ENCODE measurements at places on chromosomes 16 and 17.

DNA sequence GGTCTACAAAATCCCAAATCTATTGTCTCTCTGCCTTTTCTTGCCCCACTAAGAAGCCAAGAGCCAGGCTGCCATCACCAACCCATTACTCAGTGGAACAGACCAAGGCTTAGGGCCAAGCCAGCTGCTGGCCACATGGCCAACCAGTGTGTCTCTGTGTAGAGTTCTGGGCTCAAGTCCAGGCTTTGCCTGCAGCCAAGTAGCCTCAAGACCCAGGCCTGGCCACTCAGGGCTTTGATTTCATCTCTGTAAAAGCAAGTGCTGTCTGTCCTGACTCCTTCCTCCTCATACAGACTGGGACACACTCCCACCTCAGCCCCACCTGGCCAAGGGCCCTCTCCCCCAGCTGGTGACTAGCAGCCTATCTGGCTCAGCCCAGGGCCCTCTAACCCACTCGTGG, 14.6 kb downstream of the SREBF1 start:
- DNase-seq, result no peak

DNA sequence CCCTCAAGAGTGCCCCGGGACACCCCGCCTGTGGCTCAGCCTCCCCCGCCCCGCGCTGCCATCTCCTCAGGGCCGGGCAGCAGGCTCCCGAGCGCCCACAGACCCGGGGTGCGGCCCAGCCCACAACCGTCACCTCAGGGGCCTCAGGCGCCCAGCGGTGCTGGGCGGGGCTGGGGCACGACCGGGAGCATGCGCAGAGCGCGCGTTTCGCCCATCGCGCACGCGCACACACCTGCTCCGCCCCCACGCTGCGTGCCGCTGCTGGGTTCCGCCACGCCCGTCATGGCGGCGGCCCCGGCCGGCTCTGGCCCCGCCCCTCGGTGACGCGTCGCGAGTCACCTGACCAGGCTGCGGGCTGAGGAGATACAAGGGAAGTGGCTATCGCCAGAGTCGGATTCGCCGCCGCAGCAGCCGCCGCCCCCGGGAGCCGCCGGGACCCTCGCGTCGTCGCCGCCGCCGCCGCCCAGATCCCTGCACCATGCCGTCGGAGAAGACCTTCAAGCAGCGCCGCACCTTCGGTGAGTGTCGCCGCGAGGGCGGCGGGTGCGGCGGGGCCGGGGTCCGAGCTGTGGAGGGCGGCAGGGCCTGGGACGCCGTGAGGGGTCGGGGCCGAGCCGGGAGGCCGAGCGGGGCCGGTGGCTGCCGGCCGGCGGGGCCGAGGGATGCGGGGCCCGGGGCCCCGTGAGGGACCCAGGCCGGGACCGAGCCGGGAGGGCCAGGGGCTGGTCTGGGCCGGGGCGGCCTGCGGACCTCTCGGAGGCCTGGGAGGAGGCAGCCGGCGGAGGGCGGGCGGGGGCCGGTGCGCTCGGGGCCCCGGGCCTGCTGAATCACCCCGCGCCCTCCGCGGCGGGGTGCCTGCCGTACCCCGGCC, at the start of gene MAP1LC3B:
Gene MAP1LC3B (plus strand): TSS at position 387 of the 871 bp plus-strand sequence. CDS start 92 bp downstream, at position 479.
- DNase-seq, result peak; percentile 99

DNA sequence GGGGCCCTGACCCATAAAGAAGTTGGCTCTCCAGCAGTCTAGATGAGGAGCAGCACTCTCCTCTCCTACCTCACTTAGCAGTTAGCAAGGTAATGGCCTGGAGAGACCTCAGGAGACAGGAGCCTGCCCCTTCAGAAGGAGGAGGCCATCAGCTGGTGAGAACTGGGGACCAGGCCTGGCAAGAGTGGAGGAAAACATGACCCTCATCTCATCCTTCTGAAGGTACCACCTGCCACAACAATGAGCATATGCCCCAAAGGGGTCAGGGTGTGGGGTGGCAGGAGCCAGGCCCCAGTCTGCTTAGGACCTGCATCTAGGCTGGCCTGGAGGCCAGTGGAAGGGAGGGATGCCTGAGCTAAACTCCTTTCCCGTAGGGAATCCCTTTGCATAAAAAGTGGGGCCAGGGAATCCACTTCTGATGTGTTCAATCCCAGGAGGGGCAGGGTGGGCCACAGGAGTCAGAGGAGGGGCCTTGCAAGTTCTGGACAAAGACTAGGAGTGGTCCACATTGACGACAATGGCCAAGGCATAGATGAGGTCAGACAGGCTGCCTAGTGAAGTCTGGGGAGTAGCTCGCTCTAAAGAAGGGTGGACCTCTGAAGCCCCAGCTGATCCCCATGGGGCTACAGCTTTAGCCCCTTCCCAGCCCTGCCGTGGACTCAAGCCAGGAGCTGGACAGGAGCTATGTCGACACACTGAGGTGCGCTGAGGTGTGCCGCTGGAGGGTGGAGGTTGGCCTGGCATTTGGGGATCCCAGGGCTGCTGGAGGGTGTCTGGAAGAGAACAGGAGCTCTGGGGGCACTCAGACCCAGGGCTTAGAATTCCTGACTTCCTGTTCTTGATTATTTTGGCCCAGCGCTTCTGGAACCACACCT, 986 bp downstream of the SEBOX start:
- DNase-seq, result no peak

DNA sequence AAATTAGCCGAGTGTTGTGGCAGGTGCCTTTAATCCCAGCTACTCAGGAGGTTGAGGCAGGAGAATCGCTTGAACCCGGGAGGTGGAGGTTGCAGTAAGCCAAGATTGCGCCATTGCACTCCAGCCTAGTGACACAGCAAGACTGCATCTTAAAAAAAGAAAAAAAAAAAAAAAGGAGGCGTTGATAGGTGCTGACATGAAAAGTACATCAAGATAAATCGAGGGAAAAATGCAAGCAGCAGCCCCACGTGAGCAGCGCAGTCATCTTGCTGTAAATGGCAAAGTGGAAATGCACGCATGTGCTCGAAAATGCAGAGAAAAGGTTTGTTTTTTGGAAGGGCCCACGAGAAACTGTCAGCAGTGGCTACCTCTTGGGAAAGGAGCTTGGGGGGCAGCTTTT, 20.9 kb downstream of the MXRA7 start:
- DNase-seq, result no peak

- no peak for DNase-seq
These were observed 29.9 kb downstream of the TSC2 start for GRCh38 chr16:2077696-2078095.

GRCh38 chr16:9351841-9352434, 260.5 kb downstream of the HAPSTR1 start:
- no peak for DNase-seq

DNA sequence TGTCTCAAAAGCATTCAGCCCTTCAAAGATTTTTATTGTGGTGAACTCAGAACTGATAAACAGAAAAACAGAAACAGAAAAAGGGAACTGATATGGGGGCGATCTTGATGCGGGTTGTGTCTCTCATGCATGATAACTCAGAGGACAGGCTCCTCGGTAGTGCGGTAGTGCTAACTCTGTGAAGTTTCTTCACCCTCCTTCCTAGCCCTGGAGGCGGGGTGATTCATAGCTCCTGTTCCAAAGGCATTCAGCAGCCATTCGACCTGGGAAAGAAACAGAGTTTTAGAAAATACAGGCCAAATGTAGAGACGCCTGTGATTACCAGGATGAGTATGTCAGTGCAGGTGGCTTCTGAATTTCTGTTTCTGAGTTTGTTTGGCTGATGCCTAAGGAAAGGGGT, 5.5 kb upstream of the MAF start:
- DNase-seq, result no peak

DNA sequence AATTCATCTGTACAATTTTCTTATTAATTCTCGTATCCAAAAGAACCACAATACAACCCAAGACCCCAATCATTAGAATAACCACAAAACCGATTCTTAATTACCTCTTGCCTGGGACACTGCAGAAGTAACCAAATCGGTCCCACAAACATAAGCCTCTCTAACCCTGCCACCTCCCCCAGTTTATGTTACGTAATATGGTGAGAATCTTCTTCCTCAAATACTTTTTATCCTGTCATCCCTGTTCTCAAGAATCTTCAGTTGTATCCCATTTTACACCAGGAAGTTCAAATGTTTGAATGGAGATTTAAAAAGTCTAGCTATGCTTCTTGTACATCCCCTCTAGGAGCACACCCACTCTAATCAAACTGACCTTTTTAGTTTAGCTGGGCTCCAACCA, 269.3 kb upstream of the TBX2 start:
- DNase-seq, result no peak

- DNase-seq, result no peak
These were observed 22.0 kb upstream of the CCL1 start for GRCh38 chr17:34384822-34385605.

- DNase-seq, result no peak
These were observed 4.1 kb upstream of the SLFN5 start for GRCh38 chr17:35238821-35239220.

GRCh38 chr16:65278874-65279273, 157.0 kb upstream of the CDH11 start:
- no peak for DNase-seq

GRCh38 chr16:47660540-47660939, 199.4 kb downstream of the PHKB start:
- DNase-seq, result no peak

GRCh38 chr16:8179615-8180014, 410.7 kb downstream of the TMEM114 start:
- no peak for DNase-seq

- DNase-seq, result peak; percentile 61
These were observed 43.3 kb downstream of the PGS1 start for GRCh38 chr17:78421534-78422266.

DNA sequence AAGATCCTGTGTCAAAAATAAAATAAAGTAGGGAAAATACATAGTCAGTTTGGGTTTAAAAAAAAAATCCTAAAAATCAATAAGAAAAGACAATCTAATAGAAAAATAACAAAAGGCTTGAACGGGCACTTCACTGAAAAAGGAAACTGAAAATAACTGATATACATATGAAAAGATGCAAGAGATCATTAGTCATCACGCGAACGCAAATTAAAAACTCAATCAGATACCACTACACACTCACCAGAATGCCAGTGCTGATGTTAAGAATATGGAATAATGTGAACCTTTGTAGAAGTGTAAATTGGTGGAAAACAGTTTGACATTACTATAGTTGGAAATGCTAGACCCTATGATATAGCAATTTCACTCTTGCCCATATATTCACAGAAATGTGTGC, 14.6 kb downstream of the GNGT2 start:
- no peak for DNase-seq

GRCh38 chr16:79191933-79192332, 408.6 kb downstream of the MAF start:
- DNase-seq, result no peak

Data from activated T-helper 2 cell treated with anti-CD3 and anti-CD28 coated beads, Interferon-gamma antibody, Interleukin-2, Interleukin-4, amounts not matched to agents 10 μg/mL and 5 μg/mL and 100 μg/mL, durations not matched to agents 14 hours and 24 hours and 36 hours (primary cell).